ENCODE measurements at places on chromosomes 2 and 18.

- no peak for DNase-seq
Measured at GRCh38 chr18:12656938-12657683, 796 bp downstream of the SPIRE1 start.

DNA sequence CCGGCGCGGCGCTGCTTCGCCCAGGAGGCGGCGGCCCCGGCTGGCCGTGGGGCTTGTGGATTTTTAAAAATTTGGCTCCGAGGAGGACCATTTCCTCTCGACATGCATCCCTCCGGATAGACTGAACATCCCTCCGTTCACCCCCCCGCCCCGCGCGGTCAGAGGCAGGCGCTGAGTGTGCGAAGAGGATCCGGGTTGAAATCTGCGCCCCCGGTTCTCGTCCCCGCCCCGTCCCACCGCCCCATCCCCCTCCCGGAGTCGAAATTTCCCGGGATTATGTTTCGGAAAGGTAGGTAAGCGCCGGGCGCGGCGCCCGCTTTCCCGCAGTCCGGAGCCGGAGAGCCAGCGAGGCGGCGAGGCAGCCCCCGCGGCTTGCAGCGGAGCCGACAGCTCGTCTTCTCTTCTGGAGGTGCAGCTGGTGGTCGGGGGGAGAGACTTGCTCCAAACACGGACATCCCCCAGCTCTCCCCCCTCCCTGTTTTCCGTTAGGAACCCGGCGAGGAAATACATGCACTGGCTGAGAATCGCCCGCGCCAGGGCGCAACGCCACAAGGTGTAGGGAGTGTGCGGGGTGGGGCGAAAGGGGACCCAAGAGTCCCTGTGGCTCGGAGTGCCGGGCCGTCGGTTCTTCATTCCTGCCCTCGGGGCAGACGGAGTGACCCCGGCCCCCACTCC, at the start of gene PRKCE:
Gene PRKCE, plus strand, starts transcription at position 261 of the 675 bp plus-strand sequence.
- no peak for DNase-seq

- no peak for DNase-seq
Measured at GRCh38 chr18:45009756-45010155, 329.1 kb downstream of the SETBP1 start.

- no peak for DNase-seq
Measured at GRCh38 chr2:128394007-128394730, 75.5 kb upstream of the HS6ST1 start.

GRCh38 chr2:216936954-216937357, 77.1 kb upstream of the TNP1 start:
- DNase-seq, result no peak

- no peak for DNase-seq
Measured at GRCh38 chr18:9834551-9834950, 51.2 kb upstream of the TXNDC2 start.

GRCh38 chr2:173612354-173612753, 257.7 kb downstream of the CDCA7 start:
- DNase-seq, result no peak

GRCh38 chr18:60358516-60358915, 14.1 kb downstream of the MC4R start:
- no peak for DNase-seq

DNA sequence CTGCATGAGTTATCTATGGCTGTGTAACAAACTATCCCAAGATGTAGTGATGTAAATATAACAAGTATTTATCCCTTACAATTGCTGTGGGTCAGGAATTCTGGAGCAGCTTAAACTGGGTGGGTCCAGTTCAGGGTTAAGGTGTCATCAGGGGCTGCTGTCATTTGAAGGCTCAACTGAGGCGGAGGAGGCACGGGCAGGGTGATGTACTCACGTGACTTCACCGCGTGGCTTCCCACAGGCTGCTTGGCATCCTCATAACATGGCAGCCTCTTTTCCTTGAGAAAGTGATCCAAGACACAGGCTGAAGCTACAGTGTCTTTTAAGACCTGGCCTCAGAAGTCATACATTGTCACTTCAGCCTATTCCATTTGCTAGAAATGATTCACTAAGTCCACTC, 125.8 kb downstream of the PTGR3 start:
- DNase-seq, result no peak

DNA sequence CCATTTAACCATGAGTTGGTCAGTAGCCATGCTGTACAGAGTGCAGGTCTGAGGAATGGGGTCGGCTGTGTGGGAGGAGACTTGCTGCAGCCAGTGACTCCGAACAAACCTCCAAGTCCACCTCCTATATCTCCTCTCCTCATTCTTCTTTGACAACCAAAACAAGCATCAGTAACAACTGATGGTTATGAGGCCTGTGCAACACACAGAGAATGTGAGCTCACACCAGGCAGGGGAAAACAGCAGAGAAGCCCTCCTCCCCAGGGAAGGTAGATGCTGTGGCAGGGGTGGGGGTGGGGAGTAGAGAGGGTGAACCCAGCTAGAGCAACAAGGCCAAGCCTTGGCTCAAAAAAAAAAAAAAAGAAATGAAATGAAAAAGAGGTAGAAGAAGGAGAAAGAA, 12.3 kb upstream of the CNGA3 start:
- no peak for DNase-seq

GRCh38 chr18:13019301-13019700, 28.1 kb downstream of the CEP192 start:
- DNase-seq, result no peak

- DNase-seq, result no peak
Measured at GRCh38 chr2:43874776-43875451, 36.1 kb downstream of the ABCG8 start.

DNA sequence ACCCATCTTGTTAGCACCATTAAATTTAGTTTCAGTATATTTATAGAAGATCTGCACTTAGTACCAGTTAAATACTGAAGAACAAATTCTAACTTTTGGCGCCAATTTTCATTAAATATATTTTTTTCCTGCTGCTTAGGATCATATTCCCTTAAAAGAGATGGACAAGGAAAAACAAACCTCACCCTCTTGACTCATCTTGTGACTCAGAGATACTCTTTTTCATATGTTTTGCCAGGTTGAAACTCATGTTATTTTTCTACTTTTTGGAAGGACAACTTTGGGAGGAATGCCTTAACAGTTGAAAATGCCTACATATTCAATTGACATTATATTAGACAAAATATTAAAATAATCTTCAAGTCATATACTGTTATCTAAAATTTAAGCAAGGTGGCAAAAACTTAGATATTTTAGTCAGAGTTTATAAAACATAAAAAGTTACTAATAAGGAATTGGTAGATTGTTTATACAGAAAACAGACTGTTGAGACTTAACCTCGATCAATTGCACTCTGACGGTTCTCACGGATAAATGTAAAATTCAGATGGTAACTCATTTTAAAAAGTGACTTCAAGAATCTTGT, 36.2 kb downstream of the PNO1 start:
- DNase-seq, result no peak

DNA sequence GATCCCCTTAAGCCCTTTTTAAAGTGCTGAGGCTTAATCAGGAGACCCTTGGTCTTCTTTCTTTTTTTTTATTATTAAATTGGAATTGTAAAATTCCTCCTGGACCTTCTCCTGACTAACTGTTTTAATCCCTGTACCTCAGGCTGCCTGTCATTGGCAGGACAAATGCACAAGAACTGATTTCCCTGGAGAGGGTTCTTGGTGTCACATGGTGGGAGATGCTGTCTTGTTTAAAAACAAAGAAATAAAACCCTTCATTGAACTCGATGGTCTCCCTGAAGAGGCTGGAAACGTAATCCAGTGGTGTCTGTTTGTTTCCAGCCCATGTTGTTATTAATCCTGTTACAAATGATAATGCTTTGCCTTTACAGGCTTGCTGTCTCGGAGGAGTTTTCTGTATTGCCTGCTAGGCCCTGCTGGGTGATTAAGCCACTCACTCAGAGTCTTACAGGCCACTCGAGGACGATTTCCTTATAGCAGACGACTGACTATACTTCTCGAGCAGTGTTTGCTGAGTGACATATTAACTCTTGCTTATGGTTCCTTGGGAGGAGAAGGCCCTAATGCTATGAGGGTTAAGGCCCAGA, 100.5 kb upstream of the MGAT5 start:
- no peak for DNase-seq

- no peak for DNase-seq
Measured at GRCh38 chr2:234556848-234557573, 60.1 kb upstream of the ARL4C start.

DNA sequence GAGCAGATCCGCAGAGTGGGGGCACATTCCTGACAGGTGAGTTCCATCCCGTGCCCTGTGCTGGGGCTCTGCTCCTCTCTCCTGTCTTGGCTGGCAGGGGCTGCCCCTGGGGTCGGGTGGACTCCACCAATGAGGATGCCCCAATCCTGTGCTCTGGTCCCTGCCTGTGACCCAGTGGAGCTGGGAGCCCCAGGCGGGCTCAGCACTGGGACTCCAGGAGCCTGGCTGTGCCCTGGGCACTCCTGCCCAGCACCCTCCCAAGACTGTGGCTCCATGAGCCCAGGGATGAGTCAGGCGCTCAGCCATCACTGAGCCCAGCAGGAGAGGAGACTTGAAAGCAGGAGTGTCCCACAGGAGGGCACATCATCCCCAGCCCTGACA, 53.9 kb downstream of the MBP start:
- DNase-seq, result no peak

DNA sequence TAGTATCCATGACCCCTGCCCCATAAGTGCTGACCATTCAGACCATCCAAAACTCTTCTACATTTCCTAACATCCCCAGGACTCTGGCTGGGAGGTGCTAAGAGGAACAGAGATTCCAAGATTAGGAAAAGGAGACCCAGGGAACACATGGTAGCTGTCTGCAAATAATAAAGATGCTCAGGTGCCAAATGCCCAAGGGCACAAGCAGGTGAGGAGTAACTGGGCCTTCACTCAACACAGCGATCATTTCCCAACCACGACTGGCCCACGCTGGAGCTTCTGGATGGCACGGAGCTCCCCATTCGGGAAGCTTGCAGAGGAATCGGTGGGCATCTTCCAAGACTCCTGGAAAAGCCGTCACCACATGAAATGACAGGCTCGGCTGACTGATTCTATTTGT, 255.9 kb upstream of the SMIM21 start:
- no peak for DNase-seq

- DNase-seq, result no peak
Measured at GRCh38 chr2:38180754-38181153, 104.8 kb upstream of the CYP1B1 start.

- DNase-seq, result no peak
Measured at GRCh38 chr2:3293221-3293620, 84.4 kb downstream of the EIPR1 start.

DNA sequence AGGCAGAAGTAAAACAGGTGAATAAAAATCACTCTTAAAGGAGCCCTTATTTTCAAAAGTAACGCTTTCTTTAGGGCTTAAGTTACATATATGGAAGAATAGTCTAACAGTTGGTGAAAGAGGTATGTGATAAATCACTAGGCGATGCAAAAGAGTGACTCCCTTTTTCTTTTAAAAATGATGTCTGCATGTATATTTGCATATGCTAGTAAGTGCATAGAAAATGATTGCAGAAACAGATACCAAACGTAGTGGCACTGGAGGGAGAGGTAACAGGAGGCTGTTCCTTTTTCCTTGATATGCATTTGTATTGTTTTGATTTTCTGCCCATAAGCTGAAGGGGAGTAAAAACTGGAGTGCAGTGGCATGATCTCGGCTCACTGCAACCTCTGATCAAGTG, 158.3 kb downstream of the PRPF40A start:
- DNase-seq, result no peak

DNA sequence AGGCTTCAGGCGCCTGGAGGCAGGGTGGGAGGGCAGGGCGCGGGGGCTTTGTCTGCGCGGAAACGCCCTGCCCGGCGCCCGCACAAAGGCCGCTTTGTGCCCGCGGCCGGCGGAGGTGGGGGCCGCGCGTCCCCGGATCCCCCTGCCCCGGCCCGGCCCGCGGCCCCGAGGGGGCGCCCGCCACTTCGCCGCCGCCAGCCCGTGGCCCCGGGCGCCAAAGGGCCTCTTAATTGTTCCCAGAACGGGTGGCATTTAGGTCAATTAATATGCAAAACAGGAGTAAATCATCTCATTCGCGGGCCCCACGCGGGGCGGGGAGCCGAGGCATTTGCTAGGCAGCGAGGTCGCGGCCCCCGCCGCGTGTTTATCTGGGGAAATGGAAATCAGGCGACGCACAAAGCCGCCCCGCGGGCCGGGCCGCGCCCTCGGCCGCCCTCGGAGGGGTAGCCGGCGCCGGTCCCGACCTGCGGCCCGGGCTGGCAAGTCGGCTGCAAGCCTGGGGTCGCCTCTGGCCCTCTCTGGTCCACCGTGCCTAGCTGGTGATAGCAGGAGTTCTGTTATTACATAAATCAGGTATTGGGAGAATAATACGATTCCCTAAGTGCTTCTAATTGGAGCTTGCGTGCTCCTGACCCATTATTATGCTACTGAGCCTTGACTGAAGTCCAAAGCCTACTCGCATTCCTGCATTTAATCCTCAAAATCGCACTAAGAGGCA, 148.2 kb upstream of the GLI2 start:
- no peak for DNase-seq

- DNase-seq, result no peak
Measured at GRCh38 chr2:239420082-239420481, 19.3 kb upstream of the HDAC4 start.

GRCh38 chr2:59560769-59561168, 992.7 kb downstream of the BCL11A start:
- DNase-seq, result no peak

DNA sequence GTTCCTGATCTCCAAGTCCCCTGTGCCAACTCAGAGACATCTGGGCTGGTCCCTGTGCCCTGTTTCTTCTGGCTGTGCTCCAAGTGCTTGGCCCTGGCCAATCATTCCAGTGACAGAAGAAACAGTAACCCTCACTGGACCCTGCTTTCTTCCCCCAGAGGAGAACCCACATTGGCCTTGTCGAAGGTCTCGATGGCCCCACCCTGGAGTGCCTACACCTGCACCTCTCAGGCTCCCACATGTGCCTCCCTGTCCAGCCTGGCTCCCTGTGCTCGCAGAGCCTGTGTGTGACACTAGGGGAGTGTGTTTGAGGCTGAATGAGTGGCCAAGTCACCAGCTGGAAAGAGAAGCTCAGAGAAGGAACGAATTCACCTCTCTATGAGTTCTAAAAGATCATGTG, 5.9 kb upstream of the MAL start:
- DNase-seq, result no peak

- DNase-seq, result no peak
Measured at GRCh38 chr2:64205415-64205814, 61.2 kb upstream of the PELI1 start.

DNA sequence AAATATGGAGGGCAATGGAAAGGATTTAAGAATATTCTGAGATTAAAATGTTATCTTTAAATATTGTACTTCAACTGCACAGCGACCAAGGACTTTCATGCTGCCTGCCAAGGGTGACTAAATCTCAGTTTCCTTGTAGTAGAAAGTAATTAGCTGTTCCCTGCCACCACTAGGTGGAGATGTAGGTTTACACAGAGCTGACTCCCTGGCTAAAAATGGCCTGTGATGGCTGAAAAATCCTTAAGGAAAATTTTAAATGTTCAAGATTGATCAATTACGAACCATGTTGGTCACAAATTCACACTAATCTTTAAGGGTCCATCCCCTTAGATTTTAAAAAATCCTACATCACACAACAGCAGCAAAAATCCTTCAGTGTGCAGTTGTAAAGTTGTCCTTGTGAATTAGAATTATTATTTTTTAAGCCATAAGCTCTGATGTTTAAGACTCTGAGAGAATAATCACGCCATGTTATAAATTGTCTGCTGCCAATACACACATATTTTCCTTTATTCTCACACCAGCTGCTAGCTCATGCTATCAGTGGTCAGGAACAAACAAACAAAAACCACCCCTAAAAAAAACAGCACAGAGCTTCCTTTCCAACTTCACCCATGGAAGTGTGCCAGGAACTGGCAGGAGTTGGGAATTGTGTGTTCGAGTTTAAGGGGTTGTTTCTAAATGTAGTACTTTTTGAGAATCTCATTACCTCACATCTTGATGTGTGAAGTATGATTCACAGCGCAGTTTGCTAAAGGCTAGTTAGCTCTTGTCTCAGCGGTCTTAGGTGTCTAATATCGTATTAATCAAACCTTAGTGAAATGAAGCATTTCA, 399.8 kb downstream of the TMEM182 start:
- no peak for DNase-seq

All from activated CD8-positive, alpha-beta memory T cell treated with anti-CD3 and anti-CD28 coated beads for 4 hours (primary cell).